Myocyte (in vitro differentiated cells): ENCODE measurements at places on chromosomes 1 and 21. TPM values are rescaled to one million over a fixed set of nuclear protein-coding genes. Genes with fewer than 3 reads are reported as not detected.
A peak's percentile ranks its signal among the peaks of the same experiment; 100 is the strongest.

ATP1A4 gene
- total RNA-seq, result 0.10 and 0.19 TPM in 2 replicates

MYOC gene
- total RNA-seq, result not detected in 2 replicates

ACBD6 gene
- total RNA-seq, result 59.2 and 61.0 TPM in 2 replicates

GRCh38 chr1:28313702-28314546 lies 14.9 kb upstream of the MED18 start:
- peak; percentile 31 for DNase-seq

LRIG2 gene
- 8.3 and 11.0 TPM in 2 replicates for total RNA-seq

GRCh38 chr1:77016386-77016985 lies 149.2 kb downstream of the ST6GALNAC5 start:
- no peak for DNase-seq
